CD4-positive, alpha-beta T cell treated with Interleukin-2 at 100 ng/mL for 4 hours (primary cell): ENCODE measurements at places on chromosomes 4 and X.

- peak; percentile 78 for DNase-seq
These were observed 45.6 kb downstream of the SMARCA5 start for GRCh38 chr4:143558823-143559756.

GRCh38 chr4:86569103-86569870 lies 24.8 kb upstream of the PTPN13 start:
- DNase-seq = no peak

DNA sequence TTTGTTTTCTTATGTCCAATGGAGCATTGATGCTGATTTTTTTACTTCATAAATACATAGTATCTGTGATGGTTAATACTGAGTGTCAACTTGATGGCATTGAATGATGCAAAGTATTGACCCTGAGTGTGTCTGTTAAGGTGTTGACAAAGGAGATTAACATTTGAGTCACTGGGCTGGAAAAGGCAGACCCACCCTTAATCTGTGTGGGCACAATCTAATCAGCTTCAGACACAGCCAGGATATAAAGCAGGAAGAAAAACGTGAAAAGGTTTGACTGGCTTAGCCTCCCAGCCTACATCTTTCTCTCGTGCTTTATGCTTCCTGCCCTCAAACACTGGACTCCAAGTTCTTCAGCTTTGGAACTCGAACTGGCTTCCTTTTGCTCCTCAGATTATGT lies 230.6 kb upstream of the SPRY1 start:
- DNase-seq = no peak

DNA sequence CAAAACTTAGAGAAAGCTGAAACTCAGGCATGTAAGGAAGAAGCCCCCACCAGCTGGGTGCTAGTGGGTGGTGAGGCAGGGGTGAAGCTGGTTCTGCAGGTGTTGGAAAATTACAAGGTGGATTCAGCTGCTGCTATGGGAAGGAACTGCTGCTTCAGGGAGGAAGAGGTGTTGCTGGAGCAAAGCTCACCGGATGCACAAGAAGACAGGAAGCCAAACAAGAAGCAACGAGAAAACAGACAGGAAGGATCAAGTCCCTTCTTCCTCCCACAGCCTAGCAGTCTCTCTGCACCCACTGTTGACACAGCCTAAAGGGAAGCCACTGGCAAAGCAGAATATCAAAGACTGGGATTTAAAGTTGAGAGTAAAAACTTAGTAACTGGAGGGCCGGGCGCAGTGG lies 100.2 kb upstream of the JADE1 start:
- no peak for DNase-seq

DNA sequence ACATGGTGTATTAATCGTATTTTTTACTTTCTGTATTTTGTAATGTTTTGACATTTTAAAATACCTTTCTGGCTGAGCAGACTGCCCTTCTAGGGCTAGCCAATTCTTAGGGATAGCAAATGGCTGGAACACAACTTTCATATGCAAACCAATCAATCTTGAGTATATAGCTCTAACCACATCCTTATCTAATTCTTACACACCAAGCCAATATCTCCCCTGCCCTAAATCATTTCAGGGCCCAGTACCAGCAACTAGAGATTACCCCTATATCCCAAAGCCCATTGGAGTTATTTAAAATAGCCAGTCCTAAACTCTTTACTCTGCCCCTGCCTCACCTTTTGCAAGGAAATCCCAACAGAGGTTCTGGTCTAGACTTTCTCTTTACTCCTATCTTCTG lies 58.3 kb downstream of the INTS12 start:
- DNase-seq = no peak

DNA sequence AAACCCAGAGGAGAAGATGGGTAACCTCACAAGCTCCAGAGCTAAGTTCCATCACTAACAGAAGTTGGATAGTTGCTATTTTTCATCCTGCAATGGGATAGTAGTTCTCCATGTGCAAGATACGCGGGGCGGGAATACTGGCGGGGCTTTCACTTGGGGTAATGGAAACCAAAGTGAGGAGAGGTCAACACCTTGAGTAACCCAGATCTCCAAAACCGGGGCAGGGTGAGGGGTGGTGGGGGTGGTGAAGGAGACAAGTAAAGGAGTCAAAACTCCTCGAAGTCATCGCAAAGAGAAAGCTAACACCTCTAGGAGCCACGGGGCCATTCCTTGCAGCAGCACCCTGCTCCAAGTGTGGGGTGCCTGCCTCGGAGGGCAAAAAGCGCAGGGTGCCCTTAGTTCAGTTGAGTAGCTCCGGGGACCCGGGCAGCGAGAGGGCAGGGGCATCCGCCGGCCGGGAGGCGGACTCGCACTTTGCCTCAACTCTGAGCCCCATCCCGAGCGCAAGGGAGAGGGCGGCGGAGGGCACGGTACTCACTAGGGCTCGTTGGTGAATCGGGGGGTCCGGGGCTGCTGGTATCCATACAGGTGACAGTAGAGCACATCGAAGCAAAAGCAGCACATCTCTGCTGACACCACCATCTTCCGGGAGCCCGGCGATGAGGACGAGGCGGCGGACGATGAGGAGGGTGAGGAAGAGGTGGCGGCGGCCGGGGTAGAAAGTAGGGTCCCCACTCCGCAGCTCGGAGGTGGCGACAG lies 645 bp downstream of the AMMECR1 start:
- DNase-seq = peak; percentile 26

DNA sequence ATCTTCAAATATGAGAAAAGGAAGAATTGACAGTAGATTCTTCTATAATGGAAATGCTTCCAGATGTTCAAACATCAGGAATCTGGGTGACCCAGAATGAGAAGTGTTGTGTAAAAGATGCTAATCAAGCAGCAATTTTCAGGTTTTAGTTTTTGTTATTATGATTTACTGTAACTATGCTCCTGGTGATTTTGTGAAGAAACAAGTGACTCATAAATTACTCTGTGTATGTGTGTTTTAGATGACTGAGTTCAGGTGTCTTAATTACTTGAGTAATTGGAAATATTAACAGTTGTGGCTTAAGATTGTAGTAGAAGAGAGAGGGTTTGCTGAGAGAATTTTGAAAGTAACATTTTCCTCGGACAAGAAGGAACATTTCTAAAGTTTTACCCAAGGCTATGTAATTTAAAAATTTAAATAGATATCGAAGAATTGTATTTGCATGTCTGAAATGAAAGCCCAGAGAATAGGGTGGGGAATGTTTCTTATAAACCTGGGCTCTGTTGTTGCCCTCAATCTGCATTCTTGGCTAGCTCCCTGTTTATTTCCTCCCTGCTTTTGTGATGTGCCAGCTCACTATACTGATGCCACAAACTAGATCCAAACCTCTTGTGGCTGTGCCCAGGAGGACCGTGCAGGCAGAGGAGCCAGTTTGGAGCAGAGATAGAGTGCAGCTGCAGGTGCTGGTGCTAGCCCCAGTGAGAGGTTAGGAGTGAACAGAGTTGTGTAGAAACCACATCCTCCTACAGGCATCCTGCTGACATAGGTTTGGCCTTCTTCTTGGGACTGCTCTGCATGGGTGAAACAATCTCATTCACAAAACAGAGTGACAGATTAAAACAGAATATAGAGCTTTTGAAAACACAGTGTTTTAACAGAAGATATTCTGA lies 25.4 kb upstream of the TNIP3 start:
- peak; percentile 71 for DNase-seq

DNA sequence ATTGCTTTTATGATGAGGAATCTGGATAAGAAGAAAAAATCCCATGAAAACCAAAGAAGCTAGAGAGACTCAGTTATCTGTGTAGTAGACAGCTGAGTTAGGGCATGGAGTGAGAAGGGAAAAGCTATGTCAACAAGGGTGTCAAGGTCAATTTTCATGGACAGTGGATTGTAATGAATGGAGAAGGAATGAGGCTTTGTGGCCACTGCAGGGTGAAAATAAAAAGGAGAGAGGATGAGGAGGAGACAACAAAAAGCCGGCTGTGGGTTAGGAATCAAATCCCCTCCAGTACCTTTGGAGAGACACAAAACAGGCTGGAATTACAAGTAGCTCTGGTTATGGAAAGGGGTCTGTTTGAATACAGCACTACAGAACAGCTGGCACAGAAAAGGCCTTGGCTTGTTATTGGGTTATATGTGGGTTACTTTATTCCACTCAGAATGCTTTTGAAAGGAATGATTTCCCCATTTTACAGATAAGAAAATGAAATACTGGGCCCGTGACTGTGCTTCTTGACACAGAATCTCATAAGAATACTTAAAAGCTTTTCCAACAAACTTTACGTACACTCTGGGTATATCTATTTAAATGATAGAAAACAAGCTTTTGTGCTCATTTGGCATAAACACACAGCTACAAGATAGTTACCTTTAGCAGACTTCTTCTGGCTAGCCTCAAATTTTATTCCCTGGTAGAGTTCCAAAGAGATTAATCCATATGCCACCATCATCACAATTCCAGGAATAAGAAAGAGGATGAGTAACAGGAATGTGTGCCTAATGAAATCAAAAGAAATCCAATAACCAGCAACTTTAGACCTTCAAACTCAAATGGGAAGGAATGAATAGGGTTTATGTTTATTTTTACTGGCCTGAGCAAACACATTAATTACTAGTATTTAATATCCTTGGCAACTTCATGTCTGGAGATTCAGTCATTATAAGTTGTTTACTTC lies 7.5 kb downstream of the CCKAR start:
- no peak for DNase-seq

- DNase-seq = no peak
These were observed 300.2 kb upstream of the VCX start for GRCh38 chrX:7542587-7543380.

- peak; percentile 72 for DNase-seq
These were observed 30.5 kb downstream of the PLAC8 start for GRCh38 chr4:83083925-83084475.

GRCh38 chr4:111959222-111959621 lies 186.0 kb upstream of the FAM241A start:
- no peak for DNase-seq

DNA sequence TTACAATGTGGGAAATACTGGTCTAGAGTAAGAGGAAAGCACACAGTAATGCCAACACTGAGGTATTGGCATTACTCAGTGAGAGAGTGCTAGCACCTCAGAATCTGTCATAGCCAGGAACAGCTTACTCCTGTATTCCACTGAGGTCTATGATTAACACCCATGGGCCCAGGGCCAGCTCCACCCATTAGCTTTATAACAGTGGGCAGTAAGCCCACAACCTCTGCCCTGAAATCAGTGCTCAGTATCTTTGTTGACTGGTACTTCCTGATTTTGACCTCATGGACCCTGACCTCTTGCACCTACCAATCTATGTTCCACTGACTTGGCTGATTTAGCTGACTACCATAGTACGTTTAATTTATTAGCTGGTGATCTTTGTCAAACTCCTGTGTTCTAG lies 56.1 kb downstream of the LANCL3 start:
- no peak for DNase-seq

DNA sequence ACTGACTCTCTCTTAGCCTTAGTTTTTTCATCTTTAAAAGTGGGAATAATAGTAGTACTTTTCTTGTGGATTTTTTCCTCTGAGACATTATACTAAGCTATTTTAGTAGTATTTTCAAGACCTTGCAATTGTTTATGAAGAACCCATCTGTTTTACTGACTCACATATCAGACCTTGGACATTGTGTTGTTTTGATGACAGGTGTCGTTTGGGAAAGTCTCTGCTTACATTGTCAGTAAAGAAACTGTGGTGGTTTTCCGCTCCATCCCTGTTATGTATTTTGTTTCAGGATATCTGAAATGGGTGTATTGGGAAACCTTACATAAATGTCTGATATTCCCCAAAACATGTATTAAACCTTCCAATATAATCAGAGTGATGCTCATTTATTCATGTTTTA lies 92.2 kb downstream of the STIM2 start:
- no peak for DNase-seq

GRCh38 chr4:7278981-7279380 lies 86.6 kb downstream of the SORCS2 start:
- DNase-seq = no peak

DNA sequence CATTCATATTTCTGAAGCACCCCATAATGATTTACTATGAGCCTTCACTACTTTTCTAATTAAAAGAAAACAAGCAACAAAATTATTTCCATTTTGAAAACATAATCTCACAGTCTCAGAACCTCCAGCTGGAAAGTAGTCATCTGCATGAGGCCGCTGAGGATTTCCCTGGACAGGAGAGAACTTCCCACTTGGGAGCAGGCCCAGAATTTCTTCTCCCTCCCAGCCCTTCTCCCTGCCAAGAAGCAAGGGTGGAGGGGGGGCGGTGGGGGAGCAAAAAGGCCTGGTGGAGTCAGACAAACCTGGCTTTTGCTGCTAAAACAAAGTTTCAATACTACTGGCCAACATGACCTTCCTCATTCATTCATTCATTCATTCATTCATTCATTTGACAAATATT lies 167.3 kb downstream of the PJA1 start:
- DNase-seq = no peak

GRCh38 chr4:113784497-113785250 lies 23.1 kb upstream of the CAMK2D start:
- no peak for DNase-seq

- DNase-seq = no peak
These were observed 44.2 kb upstream of the TMEM192 start for GRCh38 chr4:165156906-165157305.

DNA sequence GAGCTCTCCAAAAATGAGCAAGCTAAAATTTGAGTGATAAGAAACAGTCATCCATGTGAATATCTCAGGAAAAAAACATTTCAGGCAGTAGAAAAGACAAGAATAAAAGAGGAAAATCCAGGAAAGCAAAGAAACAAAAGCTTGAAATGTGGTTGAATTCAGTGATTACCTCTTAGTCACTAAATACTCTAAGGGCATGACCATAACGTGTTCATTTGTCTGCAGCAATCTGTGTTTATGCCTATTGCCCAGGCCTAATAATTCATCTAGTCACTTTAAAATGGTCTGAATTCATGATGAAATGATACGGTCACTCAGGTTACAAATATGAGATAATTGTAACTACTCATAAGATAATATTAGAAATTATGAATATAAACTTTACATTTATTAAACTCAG lies 837.9 kb downstream of the STPG2 start:
- no peak for DNase-seq

DNA sequence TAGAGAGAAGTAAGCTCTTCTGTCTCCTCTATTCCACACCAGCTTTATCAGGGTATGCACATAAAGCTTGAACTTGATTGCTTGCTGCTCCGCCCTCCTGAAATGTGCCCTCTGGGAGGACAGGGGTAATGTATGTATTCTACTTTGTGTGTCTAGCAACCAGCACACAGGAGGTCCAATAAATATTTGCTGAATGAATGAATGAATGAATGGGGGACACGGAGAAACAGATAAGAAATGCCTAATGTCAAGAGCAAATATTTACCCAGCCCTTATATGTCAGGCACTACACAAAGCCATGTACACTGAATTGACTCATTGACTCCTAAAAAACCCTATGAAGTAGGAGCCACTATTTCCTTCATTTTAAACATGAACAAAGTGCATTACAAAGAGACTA lies 2.3 kb upstream of the MSL3 start:
- no peak for DNase-seq

- DNase-seq = no peak
These were observed 12.9 kb downstream of the TMEM184C start for GRCh38 chr4:147629783-147630730.

DNA sequence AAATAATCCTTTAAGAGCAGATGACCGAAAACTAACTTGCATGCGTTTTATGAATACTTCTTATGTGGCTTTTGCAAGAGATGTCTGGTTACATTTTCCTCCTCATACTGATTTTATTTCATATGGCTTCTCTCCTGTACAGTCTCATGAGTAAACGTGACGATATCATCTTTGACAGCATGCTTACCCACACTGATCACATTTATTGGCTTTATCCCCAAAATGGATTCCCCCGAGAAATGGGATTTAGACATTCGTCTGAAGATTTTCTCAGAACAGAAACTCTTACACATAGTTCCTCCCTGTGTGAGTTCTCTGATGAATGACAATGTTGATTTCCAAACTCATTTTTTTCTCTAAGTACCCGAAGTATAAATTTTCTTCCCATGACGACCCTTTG lies 939.7 kb upstream of the LCORL start:
- no peak for DNase-seq

GRCh38 chr4:155377276-155377675 lies 511 bp upstream of the MAP9 start:
- DNase-seq = no peak
